ENCODE measurements at places on chromosomes 7 and 10. TPM values are rescaled to one million over a fixed set of nuclear protein-coding genes. Genes with fewer than 3 reads are reported as not detected.

GRCh38 chr7:64651632-64652165 lies 14.2 kb upstream of the ZNF107 start:
- no peaks in the 10 kb centered on the region for H3K4me1 ChIP-seq
- H3K36me3 ChIP-seq, result no peaks in the 10 kb centered on the region
- H3K27me3 ChIP-seq, result no peaks in the 10 kb centered on the region
- no peak overlapping the region for H3K27ac ChIP-seq
- no peak for DNase-seq
- no peak overlapping the region for H3K4me3 ChIP-seq

DNA sequence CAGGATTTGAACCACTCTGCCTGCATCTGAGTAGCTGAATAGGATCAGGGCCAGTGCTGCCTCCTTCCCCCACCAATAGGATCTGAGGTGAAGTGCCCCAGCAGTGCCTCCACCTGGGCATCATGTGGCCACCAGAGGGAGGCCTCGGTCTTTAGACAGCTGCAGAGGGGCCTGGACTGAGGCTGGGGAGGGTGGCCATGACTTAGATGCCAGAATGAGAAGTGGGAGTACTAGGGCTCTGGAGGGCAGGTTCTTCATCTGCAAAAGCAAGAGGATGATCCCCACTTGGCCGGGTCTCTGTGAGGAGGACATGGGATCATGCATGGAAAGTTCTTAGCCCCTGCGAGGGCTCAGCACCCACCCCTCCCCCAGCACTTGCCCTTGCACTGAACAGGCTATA lies 56.9 kb downstream of the NEUROG3 start:
- H3K27me3 ChIP-seq, result no peaks in the 10 kb centered on the region
- no peaks in the 10 kb centered on the region for H3K36me3 ChIP-seq
- no peak for DNase-seq
- no peaks in the 10 kb centered on the region for H3K4me1 ChIP-seq
- H3K4me3 ChIP-seq, result no peak overlapping the region

DNA sequence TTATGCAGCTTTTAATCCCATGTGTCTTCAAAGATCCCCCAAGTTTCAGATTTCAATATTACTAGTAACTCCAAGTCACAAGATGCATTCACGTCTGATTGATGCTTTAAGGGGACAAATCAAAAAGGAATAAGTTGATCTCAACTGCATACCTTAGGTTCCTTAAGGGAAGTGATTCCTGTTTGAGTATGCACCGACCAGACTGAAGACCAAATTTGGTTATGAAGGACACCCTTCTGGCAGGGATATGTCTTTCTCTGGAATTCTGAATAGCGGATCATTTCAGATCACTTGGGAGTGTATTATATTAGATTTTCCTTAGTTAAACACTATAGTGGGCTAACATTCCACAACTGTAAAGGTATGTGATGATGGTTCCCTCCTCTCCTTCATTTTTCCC lies 4.3 kb downstream of the KIF5B start:
- peaks cover 41% of the 10 kb centered on the region for H3K4me1 ChIP-seq
- peaks cover 2% of the 10 kb centered on the region for H3K36me3 ChIP-seq
- no peaks in the 10 kb centered on the region for H3K27me3 ChIP-seq
- no peak for DNase-seq
- H3K4me3 ChIP-seq, result no peak overlapping the region

- no peaks in the 10 kb centered on the region for H3K27me3 ChIP-seq
- H3K27ac ChIP-seq, result no peak overlapping the region
- H3K4me1 ChIP-seq, result no peaks in the 10 kb centered on the region
- no peak for DNase-seq
Measured at GRCh38 chr10:6838118-6838517, 258.0 kb upstream of the PRKCQ start.

- no peak overlapping the region for H3K4me3 ChIP-seq
- no peak for DNase-seq
- no peaks in the 10 kb centered on the region for H3K4me1 ChIP-seq
- H3K27me3 ChIP-seq, result peaks cover 3% of the 10 kb centered on the region
- no peaks in the 10 kb centered on the region for H3K36me3 ChIP-seq
- H3K27ac ChIP-seq, result no peak overlapping the region
Measured at GRCh38 chr7:45092100-45092930, 3.5 kb upstream of the NACAD start.

DNA sequence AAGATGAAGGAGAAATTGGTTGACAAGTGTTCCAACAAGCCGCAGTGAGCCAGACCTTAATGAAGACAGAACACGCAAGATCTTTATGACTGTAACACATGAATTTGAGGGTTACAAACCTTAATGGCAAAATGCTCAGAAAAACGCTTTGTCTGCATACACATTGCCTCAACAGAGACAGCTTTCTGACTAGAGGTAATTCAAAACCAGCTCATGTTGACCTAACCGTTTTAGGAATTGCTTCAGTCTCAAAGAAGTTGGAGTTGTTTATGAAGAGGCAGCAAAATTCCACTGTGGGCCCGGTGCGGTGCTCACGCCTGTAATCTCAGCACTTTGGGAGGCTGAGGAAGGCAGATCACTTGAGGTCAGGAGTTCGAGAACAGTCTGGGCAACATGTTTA lies 2.2 kb upstream of the GTF2I start:
- DNase-seq, result no peak
- no peaks in the 10 kb centered on the region for H3K27me3 ChIP-seq
- peaks cover 15% of the 10 kb centered on the region for H3K4me1 ChIP-seq
- H3K4me3 ChIP-seq, result no peak overlapping the region
- no peak overlapping the region for H3K27ac ChIP-seq

PLAC9 gene
- 0.67 TPM for total RNA-seq

FAS gene
- 2.2 TPM for total RNA-seq

ANKRD26 gene
- 5.9 TPM for total RNA-seq

ATOH7 gene
- not detected for total RNA-seq

RARRES2 gene
- 149 TPM for total RNA-seq

PILRB gene
- 50.8 TPM for total RNA-seq
